ENCODE measurements at places on chromosomes 2 and 18.

DNA sequence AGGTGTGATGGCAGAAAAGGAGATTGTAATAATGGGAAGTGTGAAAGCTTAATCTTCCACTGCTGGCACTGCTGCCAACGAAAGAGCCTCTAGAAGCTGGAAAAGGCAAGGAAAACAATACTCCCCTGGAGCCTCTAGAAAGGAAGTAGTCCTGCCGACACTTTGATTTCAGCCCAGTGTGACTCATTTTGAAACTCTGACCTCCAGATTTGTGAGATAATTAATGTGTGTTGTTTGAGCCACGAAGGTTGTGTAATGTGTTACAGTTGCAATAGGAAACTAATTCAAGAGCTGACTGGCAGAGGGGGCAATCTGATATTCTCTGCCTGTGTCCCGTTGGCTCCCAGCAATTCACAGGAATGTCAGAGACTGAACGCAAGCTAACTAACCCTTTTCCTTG lies 219.2 kb upstream of the UBE2E3 start:
- no peak for DNase-seq

DNA sequence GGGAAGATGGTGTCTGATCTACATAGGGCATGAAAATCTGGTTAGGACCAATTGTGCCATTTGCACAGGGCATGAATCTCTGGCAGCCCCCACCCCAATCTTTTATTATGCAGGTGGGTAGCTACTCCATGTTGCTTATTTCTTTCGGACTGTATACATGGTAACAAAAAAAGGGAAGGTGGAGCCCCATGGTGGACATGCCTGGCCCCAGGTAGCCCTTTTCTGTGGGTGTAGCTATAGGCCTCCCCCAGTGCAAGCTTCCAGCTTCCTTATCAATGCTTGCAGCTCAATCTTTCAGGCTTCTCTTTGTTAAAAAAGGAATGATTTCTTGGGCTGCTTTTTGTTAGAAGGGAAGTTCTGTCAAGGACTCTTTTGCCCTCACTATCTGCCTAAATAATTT lies 14.3 kb upstream of the UXS1 start:
- no peak for DNase-seq

- DNase-seq, result no peak
Observed at GRCh38 chr18:45777393-45777792, 48.1 kb upstream of the SIGLEC15 start.

DNA sequence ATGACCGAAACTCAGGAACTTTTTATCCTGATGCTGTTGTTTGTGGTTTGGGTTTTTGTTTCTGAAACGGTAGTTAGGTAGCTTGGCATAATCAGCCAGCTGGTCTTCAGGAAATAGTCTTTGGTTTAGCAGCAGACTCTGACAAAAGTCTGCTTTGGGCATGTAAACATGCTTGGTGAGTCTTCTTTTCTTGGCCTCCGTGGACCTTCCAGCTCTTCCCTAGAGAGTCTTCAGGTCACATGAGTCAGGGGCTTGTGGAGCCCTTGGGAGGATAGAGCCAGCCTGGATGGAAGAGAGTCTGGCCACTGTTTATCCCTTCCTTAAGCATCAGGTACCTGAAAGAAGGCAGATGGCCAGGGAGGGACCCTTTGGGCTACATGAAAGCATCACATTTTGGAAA lies 154.5 kb downstream of the MGAT5 start:
- no peak for DNase-seq

- DNase-seq, result no peak
Observed at GRCh38 chr2:106197878-106198277, 3.8 kb upstream of the UXS1 start.

- DNase-seq, result no peak
Observed at GRCh38 chr2:98467082-98467536, 22.5 kb downstream of the INPP4A start.

- no peak for DNase-seq
Observed at GRCh38 chr18:9719421-9719981, 11.4 kb downstream of the RAB31 start.

DNA sequence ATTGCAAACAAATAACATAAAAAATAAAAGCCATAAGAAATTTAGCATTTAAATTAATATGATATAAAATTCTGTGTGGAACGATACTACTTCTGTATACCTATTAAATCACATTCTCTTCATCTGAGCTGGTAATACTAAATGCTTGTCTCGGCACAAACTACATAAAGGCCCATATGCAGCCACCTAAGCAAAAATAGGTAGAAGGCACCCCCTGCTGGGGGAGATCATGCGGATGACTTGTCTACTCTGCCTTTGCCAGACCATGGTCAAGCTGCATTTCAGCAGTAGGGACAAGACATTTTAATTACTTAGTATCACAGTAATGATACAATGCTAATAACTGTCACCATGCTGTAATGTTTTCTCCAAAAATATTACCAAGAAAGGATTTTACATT lies 108.0 kb downstream of the CDH19 start:
- no peak for DNase-seq

- DNase-seq, result no peak
Observed at GRCh38 chr2:238128061-238128440, 10.4 kb upstream of the KLHL30 start.

GRCh38 chr2:104870100-104870975 lies 16.4 kb downstream of the POU3F3 start:
- DNase-seq, result no peak

GRCh38 chr2:142033393-142033792 lies 97.4 kb downstream of the LRP1B start:
- no peak for DNase-seq

- DNase-seq, result no peak
Observed at GRCh38 chr2:137508739-137509384, 455.4 kb upstream of the HNMT start.

GRCh38 chr2:217986256-217986961 lies 16.4 kb downstream of the TNS1 start:
- no peak for DNase-seq

- DNase-seq, result no peak
Observed at GRCh38 chr2:67917332-67918054, 145.3 kb downstream of the C1D start.

DNA sequence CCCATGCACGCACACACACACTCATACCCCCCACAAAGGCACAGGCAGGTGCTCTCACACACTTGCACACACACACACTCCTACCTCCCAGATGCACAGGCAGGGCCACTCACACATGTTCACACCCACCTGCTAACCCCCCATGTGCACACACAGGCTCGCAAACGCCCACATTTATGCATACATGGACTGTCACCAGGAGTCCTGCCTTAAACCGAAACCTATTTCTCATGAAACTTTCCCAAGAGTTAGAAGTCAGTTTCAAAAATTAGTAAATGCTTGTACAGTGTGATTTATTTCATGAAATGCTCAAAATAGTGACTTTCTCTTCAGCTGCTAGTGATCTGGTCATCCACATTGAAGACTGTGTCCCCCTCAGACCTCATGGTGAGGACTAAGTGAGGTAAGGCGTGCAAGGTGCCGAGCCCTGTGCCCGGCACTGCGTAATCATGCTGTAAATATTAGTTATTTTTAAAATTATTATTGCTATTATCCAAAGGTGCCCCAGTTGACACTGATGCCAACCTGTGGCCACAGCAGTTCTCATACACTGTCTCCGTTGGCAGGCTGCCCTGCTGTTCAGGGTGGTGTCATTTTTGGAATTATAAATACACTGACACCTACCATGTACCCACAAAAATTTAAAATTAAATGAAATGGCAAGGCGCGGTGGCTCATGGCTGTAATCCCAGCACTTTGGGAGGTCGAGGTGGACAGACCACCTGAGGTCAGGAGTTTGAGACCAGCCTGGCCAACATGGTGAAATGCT lies 12.4 kb downstream of the CNNM4 start:
- DNase-seq, result no peak

DNA sequence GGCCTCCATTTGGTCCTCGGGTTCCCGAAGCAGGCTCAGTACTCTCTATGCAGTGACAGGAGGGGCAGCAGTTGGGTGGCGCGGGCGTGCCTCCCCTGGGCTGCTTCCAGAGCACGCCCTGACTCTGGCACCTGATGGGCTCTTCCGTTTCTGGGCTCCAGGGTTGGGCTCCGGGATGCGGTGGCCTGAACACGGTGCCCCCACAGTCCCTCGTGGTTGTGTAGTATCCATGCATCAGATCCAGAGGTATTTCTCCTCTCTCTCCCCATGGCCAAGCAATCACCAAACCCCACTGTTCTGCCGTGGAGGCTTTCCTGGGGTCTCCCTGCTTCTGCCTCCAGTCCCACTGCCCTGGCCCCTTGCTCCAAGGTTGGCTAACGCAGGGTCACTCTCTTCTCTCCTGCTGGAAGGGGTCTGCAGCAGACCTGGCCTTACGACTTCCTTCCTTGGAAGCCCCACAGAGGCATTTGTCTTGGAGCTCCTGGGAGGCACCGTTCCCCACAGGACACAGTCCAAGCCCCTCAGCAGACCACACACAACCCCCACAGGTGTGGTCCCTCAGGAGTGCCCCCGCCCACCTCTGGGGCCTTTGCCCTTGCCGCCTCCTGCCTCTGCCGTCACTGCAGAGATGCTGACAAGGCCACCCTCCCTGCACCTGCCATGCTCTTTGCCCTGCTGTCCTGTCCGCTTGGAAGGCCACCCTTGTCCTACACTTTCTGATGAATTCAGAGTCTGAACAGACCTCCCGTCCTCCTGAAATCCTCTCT lies 136.6 kb upstream of the ASB18 start:
- no peak for DNase-seq

GRCh38 chr2:43052204-43052943 lies 174.0 kb downstream of the ZFP36L2 start:
- DNase-seq, result no peak

DNA sequence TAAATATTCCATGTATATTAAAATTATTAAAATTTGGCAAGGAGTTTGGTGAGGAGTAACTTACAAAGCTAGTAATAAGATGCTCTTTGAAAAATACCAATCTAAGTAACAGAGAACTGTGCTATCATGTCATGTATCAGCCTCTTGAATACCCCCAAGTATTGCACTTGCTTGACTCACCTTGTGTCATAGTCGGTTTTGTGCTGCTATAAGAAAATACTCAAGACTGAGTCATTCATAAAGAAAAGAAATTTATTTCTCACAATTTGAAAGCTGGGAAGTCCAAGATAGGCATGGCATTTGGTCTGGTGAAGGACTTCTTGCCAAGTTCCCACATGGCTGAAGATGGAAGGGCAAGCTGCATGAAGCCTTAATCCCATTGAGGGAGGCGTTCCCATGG lies 179.2 kb downstream of the MEMO1 start:
- DNase-seq, result no peak

- DNase-seq, result no peak
Observed at GRCh38 chr2:120774557-120775160, 39.0 kb downstream of the GLI2 start.

GRCh38 chr2:3604207-3604877 lies 9.4 kb downstream of the COLEC11 start:
- no peak for DNase-seq

DNA sequence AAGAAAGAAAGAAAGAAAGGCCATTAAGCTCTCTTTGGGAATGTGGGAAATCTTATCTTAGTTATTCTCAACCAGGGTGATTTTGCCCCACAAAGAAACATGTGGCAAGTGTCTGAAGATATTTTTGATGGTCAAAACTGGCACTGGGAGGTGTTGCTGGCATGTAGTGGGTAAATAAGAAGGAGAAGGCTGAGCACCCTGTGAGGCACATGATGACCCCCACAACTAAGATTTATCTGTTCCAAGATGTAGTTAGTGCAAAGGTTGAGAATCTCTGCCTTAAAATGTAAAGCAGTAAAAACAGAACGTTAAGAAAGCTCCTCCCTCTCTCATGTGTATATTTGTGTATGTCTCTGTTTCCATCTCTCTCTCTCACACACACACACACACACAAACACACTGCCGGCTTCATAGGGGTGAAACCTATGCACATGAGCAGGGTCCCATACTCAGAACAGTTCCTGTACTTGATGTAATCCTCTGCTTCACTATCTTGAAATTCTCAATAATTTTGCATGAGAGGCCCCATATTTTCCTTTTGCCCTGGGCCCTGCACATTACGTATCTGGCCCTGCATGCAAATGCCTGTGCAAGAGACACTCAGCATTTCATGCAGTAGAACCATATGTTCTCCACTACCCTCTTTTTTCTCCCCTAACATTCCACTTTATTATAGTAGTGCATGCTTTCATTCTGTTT lies 94.3 kb downstream of the MREG start:
- DNase-seq, result no peak

- no peak for DNase-seq
Observed at GRCh38 chr2:2050446-2050845, 280.6 kb downstream of the MYT1L start.

DNA sequence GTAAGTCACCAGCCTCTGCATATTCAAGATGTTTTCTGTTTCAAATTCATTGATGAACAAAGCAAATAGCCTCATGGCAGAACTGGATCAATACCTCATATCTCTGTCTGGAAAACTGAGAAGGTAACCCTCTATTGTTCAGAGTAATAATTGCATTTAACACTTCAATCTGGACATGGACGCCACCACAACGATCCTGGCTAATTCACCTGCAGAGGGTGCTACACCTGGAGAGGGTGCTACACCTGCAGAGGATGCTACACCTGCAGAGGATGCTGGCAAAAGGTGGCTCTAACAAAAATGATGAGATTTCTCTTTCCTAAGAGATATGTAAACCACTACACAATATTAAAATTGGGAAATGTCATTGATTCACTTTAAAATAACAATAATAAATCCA lies 183.1 kb upstream of the HNRNPA3 start:
- no peak for DNase-seq

- DNase-seq, result no peak
Observed at GRCh38 chr2:28631514-28632206, 120.0 kb upstream of the PPP1CB start.

- no peak for DNase-seq
Observed at GRCh38 chr2:60453872-60454271, 99.6 kb downstream of the BCL11A start.

- DNase-seq, result no peak
Observed at GRCh38 chr2:71045865-71046548, 22.4 kb upstream of the NAGK start.

GRCh38 chr18:59265246-59265973 lies 7.8 kb downstream of the RAX start:
- DNase-seq, result no peak

- DNase-seq, result no peak
Observed at GRCh38 chr2:20576598-20577115, 74.2 kb downstream of the HS1BP3 start.

DNA sequence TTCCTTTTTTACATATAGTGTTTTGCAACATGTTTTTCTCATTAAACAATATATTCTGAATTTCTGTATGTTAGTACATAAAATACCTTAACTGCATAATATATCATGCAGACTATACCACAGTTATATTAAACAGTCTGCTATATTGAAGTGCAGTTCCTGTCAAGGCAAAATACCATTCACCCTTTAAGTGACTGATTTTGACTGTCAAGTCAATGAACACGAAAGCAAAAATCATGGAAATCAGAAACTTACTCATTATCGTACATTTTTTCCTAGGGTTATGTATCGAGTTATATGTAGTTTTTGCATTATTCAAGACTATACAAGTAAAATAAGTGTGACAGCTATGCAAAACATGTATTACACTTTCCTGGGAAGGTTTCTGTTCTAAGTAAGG lies 361.6 kb upstream of the MAP2 start:
- no peak for DNase-seq

- no peak for DNase-seq
Observed at GRCh38 chr2:112582314-112582746, 2.1 kb upstream of the CHCHD5 start.

- peak; percentile 76 for DNase-seq
Observed at GRCh38 chr2:151882786-151883445, 54.7 kb upstream of the ARL5A start.
